ENCODE measurements at places on chromosomes 2 and 18.

- no peak for DNase-seq
Measured at GRCh38 chr18:46464926-46465655, 191.9 kb downstream of the LOXHD1 start.

GRCh38 chr2:236813766-236814165, 244.1 kb downstream of the ACKR3 start:
- no peak for DNase-seq

- no peak for DNase-seq
Measured at GRCh38 chr2:239531456-239532241, 130.8 kb upstream of the HDAC4 start.

- DNase-seq, result no peak
Measured at GRCh38 chr2:170313347-170313991, 135.5 kb downstream of the MYO3B start.

GRCh38 chr2:51918113-51918512, 886.2 kb upstream of the NRXN1 start:
- no peak for DNase-seq

DNA sequence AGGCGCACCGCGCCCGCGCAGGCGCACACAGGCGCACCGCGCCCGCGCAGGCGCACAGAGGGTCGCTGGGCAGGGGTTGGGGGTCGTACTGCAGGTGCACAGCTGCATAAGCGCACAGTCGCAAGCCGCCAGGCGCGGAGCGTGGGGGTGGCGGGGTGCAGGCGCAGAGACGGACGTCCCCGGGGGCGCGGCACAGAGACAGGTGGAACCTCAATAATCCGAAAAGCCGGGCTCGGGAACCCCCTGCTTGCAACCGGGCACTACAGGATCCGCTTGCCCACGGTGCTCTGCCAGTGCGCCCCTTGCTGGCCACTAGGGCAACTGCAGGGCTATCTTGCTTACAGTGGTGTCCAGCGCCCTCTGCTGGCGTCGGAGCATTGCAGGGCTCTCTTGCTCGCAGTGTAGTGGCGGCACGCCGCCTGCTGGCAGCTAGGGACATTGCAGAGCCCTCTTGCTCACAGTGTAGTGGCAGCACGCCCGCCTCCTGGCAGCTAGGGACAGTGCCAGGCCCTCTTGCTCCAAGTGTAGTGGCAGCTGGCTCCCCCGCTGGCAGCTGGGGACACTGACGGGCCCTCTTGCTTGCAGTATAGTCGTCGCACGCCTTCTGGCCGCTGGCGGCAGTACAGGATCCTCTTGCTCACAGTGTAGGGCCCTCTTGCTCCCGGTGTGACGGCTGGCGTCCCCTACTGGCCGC, 34.9 kb downstream of the FAM110C start:
- peak; percentile 17 for DNase-seq

DNA sequence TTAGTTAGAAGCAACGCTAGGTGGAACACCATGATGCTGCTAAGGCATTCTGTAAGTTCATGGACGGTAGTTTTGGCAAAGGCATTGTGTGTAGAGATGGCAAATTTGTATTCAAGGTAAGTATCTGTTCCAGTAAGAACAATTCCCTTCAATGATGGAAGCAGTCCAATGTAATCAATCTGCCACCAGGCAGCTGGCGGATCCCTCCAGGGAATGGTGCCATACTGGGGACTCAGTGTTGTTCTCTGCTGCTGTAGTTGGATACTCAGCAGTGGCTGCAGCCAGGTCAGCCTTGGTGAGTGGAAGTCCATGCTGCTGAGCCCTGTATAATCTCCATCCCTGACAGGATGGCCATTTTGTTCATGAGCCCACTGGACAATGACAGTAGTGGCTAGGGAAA, 62.8 kb downstream of the ARL6IP6 start:
- DNase-seq, result no peak

GRCh38 chr18:79599441-79599931, 80.1 kb upstream of the CTDP1 start:
- no peak for DNase-seq

GRCh38 chr18:53402670-53403069, 821.8 kb downstream of the MBD2 start:
- DNase-seq, result no peak
